Bronchial epithelial cell (primary cell): ENCODE measurements at places on chromosomes 11 and 22. TPM values are rescaled to one million over a fixed set of nuclear protein-coding genes. Genes with fewer than 3 reads are reported as not detected.

DNA sequence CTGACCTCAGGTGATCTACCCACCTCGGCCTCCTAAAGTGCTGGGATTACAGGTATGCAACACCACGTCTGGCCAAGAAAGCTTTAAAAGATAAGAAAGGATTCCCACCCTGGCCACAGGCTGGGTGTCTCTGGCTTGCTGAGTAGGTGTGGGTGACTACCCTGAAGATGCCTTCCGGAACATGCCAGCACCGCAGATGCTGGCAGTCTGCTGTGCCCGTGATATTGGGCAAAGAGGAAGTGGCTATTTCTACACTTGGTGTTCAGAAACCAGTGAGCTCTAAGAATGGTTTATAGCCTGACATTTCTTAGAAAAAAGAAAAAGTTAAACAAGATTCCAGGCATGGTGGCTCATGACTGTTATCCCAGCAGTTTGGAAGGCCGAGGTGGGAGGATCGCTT is 6.1 kb downstream of the MRPL11 start:
- DNase-seq, result no peak

- no peak for DNase-seq
These were observed 52.2 kb downstream of the FAT3 start for GRCh38 chr11:92276773-92277172.

DNA sequence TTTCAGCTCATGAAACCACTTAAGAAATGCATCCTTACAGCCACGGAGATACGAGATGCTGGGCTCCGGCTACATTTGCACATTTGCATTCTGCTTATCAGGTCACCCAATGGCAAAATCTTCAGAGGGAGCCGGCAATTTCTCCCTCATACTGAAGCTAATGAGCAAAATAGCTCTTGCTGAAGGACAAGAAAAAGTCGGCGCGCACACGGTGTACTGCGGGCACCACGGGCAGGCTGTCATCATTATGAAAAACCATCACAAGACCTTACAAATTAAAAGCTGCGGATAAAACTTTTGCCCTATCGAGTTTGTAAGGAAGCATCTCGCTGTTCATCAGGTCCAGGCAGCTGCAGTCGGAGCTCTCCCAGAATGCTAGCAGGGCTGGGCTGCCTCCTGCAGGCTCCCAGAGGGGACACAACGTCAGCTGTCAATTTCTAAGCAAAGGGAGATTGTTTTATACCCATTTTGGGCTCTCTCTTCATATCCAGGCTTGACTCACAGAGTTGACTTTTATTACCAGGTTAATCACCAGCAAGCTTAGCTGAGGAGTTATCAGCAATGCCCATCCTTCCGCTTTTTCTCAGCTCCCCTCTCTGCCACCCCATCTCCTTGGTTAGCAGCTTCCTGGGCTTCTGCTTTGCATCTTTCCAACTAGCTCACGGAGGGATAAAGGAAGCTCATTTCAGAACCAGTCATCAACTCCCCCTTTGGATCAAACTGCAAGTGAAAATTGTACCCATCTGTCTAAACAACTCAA is 375.1 kb downstream of the OPCML start:
- DNase-seq, result no peak

GRCh38 chr11:107840129-107840484 is 18.5 kb downstream of the SLC35F2 start:
- DNase-seq, result peak; percentile 52

Gene CARD18
- 0.26 and 0.38 TPM in 2 replicates for total RNA-seq
